ENCODE measurements at places on chromosomes 6 and 20.
A peak's percentile ranks its signal among the peaks of the same experiment; 100 is the strongest.

DNA sequence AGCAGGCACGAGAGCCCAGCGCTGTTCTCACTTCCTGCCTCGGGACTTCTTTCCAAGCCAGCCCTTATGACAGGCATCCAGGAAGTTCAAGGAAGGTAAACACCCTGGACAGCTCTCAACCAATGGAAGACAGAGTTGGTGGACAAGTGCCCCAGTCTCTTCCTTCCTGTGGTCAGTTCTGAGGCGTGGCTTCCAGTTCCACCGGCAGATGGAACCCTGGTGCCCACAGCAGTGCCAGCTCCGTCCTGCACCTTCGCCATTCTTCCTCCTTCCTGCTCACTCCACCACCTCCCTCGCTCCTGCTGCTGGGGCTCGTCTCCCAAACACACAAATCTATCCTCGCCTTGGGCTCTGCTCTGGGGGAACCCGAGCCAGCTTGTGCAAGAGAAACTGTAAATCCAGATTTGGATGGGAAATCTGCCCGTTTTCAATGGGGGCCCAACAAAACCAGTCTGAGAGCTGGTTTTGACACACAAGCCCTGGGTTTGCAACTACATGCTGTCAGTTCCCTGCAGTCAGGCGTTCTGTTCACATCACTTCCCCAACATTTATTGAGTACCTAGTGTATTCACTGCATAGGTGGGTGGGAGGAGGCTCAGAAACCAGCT, 162.7 kb downstream of the GRM4 start:
- DNase-seq: no peak

- DNase-seq: no peak
These were observed 166.1 kb downstream of the TMEM242 start for GRCh38 chr6:157157258-157157657.

DNA sequence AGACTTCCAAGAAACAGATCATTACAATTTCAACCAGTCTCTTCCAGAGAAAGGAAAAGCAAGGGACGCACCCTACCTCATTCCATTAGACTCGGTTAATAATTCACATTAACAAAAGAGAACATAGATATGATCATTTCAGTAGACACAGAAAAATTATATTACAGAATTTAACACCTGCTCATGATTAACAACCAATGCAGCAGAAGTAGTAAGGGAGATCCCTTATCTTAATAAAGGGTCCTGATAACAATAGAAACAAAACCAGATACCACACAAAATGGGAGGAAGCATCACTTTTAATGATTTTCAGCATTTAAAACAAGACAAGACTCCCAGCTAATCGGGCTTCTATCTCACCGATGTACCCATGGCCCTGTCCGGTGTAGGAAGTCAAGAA, 215.0 kb downstream of the TBC1D7 start:
- DNase-seq: no peak

- DNase-seq: peak; percentile 42
These were observed 32.5 kb upstream of the PIM1 start for GRCh38 chr6:37137201-37138090.

DNA sequence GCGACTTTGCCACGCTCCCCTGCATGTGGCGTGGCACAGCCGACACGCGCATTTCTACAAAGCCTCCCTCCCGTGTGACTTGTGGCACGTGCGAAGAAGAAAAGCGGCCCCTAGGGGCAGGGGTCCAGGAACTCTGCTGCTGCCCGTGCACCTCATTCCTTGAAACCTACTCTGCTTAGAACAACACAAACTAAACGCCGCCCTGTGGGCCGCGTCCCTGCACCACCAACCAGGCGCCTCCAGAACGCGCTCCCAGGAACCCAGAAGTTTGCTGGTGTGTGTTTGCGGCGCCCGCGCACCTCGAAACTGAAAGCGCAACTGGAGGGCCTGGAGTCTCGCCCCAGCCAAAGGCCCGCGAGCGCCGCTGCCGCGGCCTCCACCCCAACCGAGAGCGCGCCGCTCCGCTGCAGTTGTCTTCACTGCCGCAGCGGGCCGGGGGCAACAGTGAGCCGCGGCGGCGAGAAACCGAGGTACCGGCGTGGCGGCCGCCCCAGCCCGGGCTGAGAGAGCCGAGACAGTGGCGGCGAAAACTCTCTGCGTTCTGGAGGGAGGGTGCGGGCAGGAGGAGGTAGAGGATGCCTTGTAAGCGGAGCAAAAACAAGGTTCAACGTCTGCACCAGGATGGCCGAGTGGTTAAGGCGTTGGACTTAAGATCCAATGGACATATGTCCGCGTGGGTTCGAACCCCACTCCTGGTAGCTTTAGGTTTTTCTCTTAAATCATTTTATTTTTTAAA, 65.8 kb downstream of the STX11 start:
- peak; percentile 86 for DNase-seq

- no peak for DNase-seq
These were observed 18.5 kb downstream of the FRMD1 start for GRCh38 chr6:168060521-168060931.

DNA sequence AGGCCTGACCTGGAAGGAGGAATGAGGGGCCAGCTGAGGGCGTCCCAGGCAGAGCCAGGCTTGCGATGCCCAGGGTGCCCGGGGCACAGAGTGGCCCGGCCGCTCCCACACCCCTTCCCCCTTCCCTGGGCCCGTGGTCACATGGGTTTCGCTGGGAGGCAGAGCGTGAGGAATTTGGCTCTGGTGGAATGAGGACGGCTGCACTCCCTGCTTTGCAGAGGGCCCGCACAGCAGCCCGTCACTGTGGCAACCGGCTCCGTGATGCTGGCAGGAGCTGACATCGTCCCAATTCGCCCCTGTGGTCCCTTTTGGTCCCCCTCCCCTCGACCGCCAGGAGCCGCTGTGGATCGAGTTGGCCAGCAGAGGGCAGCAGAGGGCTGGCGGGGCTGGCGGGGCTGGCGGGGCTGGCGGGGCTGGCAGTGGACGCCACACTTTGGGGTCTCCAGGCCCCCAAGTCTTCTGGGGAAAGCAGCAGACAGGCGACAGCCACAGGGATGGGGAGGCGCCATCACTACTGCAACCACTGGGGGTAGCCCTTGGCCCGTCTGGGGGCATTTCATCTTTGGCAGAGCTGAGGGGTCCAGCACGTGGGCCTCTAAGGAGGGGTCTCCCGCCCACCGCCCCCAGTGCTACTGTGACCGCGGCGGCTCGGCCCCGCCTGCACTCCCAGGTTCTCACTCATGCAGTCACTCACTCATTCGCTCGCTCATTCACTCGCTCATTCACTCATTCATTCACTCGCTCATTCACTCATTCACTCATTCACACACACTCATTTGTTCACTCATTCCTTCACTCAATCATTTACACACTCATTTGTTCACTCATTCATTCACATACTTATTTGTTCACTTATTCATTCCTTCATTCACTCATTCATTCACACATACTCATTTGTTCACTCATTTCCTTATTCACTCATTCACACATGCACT, 49.7 kb upstream of the BHLHE23 start:
- peak; percentile 11 for DNase-seq

GRCh38 chr6:168507297-168507696, 66.3 kb downstream of the SMOC2 start:
- DNase-seq: no peak

Data from stimulated activated CD8-positive, alpha-beta memory T cell treated with anti-CD3 and anti-CD28 coated beads, Interleukin-7, amount 100 ng/mL, for 48 hours (primary cell).